ENCODE measurements at places on chromosomes 1 and 21.

- no peak for DNase-seq
These were observed 48.9 kb upstream of the TADA1 start for GRCh38 chr1:166924823-166925541.

- DNase-seq: no peak
These were observed 6.3 kb downstream of the KCNQ4 start for GRCh38 chr1:40789661-40790430.

GRCh38 chr1:87926921-87927320 is 598.2 kb downstream of the LMO4 start:
- no peak for DNase-seq

DNA sequence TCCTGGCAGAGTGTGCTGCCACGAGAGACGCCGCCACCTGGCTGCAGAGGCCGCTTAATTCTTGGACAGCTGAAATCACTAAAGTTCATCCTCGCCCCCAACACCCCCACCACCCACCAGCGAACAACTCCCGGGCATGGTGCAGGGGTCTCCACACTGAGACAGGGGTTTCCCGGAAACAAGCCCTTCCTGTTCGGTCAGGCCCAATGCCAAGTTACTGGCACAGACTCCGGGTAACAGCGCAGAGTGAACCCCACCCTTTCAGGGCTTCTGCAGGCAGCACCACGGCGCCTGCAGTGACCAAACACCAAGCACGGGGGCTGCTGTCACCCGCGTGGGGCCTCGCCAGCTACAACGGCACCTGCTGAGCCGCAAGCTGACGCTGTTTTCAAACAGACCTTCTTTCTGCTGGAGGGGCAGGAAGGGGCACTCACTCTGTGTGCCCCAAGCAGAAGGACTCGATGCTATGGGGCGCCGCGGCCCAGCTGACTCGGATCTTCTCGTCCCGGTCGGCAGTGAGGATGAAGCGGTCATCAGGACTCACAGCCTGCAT is 17.4 kb downstream of the WDR4 start:
- DNase-seq: no peak

- no peak for DNase-seq
These were observed 76.6 kb upstream of the ZNF644 start for GRCh38 chr1:91098299-91098906.

GRCh38 chr1:11337580-11338073 is 64.6 kb downstream of the UBIAD1 start:
- peak; percentile 58 for DNase-seq

GRCh38 chr1:58592522-58593134 is 15.6 kb upstream of the TACSTD2 start:
- no peak for DNase-seq

DNA sequence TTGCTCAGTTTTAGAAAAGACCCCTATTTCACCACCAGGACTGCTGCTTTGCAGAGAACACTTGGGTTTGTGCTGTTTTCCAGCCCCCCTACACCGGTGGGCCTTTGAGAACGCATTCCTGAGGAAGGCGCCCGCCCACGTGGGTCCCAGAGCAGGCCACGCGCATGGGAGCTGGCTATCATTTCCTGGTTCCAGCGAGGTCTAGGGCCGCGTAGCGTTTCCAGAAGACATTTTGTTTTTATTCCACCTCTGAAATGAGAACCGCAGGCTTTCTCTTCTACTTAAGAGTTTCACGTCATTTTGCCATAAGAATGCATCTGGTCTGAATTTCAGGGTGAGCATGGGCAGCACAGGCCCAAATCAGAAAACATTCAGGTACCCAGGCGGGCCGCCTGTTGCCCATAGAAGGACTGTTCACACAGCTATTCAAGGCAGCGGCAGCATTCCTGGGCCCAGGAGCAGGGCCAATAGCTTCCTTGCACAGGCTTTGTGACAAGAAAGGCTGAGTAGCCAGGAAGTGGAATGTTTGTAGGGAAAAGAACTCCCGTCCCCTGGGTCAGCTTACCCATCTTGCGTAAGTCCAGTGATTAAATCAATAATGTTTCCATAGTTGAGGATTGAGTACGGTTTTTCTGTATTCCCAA is 1.4 kb upstream of the KLHL21 start:
- DNase-seq: peak; percentile 69

DNA sequence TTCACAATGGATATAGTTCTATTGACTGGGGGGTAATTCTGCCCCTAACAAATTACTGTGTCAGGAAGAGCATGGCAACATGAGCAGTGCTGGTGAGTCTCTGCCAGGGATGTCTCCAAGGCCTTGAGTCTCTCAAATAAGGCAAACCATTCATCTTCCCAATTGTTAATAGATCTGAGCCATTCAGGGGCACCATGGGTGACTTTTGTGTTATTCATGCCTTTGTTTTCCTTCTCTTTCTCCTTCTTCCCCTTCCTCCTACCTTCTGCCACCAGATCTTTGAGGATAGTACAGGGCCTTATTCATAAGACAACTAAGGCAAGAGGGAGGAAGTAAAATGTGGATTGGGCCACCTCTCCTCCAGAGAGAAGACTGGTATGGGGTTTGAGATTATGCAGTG is at the start of gene RGSL1:
Gene RGSL1, plus strand, starts transcription at position 60 of the 400 bp plus-strand sequence. Its CDS starts 20 bp downstream, at position 80.
- no peak for DNase-seq

- no peak for DNase-seq
These were observed 1432.2 kb downstream of the MRPL39 start for GRCh38 chr21:24175106-24175505.

GRCh38 chr1:15386164-15386749 is 23.4 kb upstream of the EFHD2 start:
- no peak for DNase-seq

GRCh38 chr1:55062801-55063576 is 23.6 kb downstream of the PCSK9 start:
- DNase-seq: no peak

DNA sequence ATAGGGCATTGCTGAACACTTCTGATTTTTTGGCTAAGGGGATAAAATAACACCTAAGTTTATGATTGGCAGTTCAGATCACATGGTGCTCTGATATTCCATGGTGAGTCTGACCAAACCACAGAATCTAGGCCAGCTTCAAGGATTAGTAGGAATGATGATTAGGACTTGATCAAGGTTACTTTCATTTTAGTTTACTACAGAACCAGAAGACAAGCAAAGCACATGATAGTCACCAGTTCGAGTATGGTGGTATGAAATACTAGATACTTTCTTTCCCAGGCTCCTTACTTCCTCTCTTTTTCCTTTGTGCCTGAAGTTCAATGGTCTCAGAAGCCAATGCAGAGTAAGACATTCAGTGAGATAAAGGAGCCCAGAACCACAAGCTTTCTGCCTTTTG is 26.6 kb downstream of the S100A10 start:
- DNase-seq: no peak

- DNase-seq: no peak
These were observed 8.2 kb downstream of the NES start for GRCh38 chr1:156668801-156669637.

- no peak for DNase-seq
These were observed 22.2 kb downstream of the MRPL39 start for GRCh38 chr21:25584833-25585676.

- no peak for DNase-seq
These were observed 37.8 kb upstream of the ZNF326 start for GRCh38 chr1:89957107-89957506.

DNA sequence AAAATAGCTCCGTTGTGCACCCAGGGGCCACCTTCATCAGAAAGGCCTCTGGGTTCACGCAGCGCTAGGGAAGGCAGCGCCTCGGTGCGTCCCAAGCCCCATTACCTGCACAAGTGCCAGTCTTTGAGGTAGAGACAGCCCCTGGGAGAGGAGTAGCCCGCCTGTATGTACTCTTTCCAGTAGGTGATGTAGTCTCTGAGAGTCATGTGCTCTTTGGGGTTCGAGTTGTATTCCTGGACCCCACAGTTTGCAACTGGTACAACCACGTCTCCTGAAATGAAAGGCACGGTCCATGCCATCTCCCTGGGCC is 601 bp downstream of the JMJD4 start:
- DNase-seq: no peak

DNA sequence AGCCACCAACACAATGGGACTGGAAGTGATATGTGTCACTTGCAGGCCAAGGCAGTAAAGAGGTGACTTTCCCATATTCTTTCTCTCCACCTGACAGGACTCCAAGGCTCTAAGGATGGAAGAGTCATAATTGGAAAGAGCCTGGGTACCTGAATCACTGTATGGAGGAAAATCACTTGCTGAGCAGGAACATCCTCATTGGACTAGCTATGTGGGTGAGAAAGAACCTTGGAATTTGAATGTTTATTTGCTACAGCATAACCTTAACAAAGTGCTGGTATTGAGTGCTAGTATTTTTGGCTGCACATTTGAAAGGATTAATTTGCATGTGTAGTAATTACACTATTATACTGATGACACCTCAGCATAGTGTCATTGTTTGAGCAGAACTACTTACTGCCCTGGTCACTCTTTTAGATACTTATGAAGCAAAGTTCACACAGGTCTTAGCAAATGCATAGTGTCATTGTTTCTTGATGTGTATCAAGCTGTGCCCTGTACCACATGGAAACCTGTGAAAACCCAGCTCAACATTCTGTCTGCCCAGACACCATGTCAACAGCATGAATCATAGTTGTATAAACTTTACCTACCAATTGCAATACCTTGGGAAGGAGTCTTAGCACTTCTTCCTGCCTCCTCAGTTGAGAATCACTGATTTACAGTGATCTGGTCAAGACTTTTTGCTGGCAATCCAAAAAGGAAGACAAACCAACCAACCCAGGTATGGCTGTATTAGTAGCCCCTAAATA is 5.1 kb upstream of the S100A10 start:
- no peak for DNase-seq

- no peak for DNase-seq
These were observed 26.1 kb upstream of the NMNAT2 start for GRCh38 chr1:183444243-183444642.

DNA sequence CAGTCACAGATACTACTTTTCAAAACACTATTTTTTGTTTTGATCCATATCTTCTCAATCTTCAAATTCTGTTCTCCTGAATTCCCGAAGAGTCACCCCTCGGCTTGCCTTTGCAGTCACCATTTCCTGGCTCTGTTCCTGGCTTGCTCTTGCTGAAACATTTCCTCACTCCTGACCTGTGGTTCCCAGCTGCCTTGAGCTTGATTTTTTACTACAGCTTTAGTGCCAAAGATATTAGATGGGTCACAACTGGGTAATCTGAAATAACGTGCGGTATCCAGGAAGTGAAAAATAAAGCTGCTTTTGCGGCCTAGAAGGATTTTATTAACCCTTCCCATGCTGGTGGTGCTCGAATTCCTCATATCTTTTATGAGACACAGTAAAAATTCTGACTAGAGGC is 318.8 kb downstream of the PCP4 start:
- no peak for DNase-seq

DNA sequence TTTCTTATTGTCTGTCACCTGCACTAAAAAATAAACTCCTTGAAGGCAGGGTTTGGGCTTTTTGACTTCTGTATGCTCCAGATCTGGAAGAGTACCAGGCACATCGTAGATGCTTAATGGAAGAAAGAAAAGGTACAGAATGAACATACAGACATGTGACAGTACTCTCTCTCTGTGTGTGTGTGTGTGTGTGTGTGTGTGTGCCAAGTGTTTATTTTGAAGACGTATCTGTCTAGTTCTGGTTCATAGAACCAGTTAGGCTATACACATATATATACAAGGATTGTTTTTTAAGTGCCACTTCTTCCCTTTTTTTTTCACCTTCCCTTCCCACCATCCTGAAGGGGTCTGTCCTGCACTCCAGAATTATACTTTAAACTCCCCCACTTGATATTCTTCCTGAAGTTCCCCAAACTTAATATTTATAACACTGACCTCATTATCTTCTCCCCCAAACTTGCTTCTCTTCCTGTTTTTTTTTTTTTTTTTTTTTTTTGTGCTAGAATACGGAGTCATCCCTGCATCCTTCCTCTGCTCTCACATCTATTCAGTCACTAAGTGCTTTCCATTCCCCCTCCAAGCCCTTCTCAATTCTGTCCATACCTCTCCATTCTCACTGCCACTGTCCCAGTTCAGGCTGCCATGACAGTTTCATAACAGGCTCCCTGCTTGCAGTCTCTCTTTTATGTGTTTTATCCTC is 5.4 kb upstream of the KCNA3 start:
- DNase-seq: no peak

- DNase-seq: no peak
These were observed 2.1 kb downstream of the DHDDS start for GRCh38 chr1:26434161-26434752.

DNA sequence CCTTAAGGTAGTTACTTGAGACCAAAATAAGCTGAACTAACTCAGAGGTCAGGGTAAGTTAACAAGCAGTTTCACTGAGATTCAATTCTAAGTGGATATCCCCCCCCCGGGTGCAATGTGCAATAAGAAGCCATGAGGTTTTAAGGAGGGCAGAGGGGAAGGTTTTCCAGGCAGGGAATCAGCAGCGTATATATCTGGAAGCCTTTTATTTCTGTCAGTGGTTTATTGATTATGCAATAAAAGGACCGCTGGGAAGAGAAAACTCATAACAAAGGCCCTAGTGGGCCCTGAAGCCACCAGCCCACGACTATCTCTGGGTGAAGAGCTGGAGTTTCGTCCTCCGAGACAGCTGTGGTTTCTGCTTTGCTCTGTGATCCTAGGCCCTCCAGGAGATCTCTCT is 53.1 kb upstream of the CTPS1 start:
- no peak for DNase-seq

Data from neuronal stem cell (in vitro differentiated cells).